Suppressor macrophage (primary cell): ENCODE measurements at places on chromosomes 4 and X.

- no peak for DNase-seq
These were observed 54.8 kb upstream of the DCLK2 start for GRCh38 chr4:150023489-150023888.

DNA sequence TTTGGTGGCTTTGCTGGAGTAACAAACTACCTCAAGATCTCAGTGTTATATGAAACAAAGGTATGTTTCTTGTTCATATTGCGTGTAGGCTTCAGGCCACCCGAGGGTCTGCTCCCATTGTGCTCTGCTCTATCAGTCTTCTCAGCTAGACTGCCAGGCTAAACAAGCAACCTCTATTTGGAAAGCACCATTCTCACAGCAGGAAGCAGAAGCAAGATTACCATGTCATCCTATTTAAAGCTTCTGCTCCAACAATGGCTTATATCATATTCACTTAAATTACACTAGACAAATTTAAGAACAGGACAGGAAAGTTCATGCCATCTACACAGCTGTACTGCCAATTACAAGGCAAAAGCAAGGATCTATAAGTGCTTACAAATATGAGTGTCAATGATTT lies 385.8 kb downstream of the PPARGC1A start:
- DNase-seq = no peak

DNA sequence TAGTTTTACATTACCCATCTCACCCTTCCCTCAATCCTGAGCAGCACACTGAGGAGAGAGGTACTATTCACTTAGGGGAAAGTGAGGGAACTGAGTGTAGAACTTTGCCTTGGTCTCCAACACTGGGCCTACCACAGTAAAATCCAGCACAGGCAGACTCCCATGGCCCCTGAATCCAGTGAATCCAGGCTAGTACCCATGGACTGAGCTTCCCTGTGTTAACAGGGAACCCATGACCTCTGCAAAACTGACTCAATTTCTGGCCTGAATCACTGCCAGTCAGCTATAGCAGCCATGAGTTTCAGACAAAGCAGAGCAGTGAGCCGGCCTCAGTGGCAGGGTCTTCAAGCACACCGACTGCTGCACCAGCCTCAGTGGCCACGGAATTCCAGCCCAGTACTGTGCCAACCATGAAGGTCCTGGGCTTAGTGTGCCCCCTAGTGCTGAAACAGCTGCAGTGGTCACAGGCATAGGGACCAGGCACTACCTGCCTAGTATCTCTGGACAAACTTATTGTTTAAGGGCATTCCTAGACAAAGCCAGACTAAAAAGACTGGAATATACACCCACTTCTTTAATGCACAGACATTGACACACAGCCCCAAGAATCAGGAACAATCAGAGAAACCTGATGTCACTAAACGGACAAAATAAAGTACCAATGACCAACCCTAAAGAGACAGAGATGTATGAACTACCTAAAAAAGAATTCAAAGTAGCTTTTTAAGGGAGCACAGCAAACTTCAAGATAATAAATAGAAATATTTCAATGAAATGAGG lies 127.4 kb upstream of the RPL34 start:
- no peak for DNase-seq

GRCh38 chr4:33073811-33074210 lies 2353.6 kb downstream of the PCDH7 start:
- no peak for DNase-seq

DNA sequence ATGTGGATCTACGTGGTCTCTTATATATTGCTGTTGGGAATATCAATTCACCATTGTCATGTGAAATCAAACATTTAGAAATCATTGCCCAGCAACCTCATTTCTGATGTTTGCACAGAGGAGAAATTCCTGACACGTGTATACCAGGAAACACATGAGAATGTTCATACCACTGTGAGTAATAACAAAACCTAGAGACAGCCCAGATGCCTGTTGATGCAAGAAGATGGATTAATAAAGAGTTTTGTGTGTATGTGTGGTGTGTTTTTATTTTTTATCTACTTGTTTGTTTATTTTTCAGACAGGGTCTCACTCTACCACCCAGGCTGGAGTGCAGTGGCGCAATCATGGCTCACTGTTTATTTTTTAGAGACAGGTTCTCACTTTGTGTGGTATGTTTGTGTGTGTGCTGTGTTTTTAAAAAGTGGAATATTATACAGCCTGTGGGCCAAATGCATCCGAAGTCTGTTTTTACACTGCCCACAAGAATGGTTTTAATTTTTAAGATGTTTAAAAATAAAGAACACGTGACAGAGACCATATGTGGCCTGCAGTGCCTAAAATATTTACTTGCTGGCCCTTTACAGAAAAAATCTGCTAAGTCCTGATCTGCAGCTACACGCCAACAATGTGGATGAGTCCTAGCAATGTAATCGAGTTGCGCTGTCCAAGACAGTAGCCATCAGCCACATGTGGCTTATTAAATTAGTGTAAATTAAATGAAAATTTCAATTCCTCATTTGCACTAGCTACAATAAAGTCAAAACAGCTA lies 39.2 kb downstream of the TXLNG start:
- DNase-seq = no peak

DNA sequence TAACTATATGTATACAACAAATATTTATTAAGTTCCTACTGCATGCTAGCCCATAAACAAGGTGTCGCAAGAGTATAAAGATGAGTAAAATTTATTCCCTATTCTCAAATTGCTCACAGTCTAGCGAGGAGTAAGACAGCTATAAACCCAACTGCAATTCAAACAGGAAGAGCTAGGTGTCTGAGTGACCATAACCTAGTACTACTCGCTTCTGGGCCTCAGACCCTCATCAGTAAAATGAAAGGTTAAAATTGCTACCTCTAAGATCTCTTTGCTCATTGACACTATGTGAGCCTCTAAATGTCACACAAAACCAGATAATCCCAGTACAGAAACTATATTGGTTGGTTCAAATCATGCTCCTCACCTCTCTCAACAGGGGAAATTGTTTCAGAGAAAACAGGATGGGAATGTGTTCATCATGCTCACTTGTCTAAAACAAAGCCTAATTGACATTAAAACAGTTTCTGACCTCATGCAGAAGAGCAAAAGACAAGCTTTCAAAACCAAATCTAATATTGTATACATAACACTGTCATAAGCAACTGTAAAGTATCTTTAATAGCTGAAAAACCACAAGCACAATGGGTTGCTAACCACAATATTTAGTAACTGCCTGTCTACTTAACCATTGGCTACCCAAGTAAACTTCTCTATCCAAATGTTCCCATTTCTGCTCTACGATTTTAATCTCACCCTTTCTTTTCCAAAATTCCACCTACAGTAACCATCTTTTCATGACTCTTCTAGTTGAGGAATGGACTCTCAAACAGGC lies 264.6 kb upstream of the FMR1 start:
- no peak for DNase-seq

- DNase-seq = peak; percentile 28
These were observed 106.0 kb upstream of the PLAC1 start for GRCh38 chrX:134764202-134764785.

- DNase-seq = no peak
These were observed 8.0 kb upstream of the HS3ST1 start for GRCh38 chr4:11436673-11437072.

DNA sequence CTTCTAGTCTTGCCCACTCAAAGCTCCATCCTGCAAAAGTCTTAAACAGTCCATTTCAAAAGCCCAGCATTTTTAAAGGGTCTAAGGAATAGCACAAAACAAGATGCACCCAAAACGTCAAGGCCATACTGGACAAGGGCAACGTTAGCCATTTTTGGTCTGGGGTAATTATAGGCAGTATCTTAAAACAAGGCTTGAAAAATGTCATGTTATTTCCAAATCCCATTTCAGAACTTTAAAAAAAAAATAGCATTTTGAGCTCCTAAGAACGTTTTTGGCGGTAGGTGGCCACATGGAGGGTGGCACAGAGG lies 584 bp upstream of the TMEM165 start:
- no peak for DNase-seq

DNA sequence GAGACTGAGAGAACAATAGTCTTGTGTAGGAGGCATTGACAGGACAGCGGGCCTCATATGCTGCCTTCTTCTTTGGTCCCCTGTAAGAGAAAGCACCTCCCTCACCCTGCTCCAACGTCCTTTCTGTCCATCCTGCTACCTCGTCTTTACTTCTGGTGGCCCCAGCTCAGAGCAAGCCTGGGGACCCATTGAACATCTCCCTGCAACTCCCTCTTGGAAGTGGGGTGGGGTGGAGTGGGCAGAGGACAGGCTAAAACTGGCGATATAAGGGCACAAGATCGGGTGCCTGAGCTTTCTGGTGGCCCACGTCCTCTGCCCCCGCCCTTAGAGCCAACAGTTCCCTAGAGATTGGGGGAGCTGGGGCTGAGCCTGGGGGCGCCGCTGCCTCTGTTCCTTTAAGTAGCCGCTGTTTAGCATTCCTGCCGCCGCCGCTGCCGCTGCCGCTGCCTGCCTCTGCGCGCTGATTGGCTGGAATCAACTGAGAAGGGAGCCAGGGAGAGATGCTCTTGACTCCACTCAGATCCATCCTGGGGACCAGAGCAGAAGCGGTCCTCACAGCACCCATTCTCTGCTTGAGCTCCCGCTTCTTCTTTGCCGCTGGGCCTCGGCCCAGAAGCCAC lies at the start of gene DLG3:
Gene DLG3 (plus strand): TSS at position 510 of the 620 bp plus-strand sequence. CDS start 367 bp downstream, outside the sequence.
- no peak for DNase-seq

DNA sequence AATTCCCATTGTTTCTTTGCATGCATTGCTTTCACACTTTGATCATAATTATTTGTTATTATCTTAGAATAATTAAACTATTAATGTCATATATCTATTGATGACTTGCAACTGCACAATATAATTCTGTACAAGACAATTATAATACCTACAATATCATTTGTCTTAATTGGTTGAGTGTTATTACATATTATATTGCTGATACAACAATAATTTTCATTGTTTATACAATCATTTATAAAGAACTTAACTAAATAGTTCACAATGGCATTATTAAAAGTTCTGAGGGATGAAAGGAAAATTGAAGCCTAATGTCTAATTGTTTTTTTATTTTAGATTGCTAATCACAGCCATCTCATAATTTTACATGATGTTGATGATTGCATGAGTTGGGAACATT lies 227.6 kb downstream of the GALNTL6 start:
- no peak for DNase-seq

DNA sequence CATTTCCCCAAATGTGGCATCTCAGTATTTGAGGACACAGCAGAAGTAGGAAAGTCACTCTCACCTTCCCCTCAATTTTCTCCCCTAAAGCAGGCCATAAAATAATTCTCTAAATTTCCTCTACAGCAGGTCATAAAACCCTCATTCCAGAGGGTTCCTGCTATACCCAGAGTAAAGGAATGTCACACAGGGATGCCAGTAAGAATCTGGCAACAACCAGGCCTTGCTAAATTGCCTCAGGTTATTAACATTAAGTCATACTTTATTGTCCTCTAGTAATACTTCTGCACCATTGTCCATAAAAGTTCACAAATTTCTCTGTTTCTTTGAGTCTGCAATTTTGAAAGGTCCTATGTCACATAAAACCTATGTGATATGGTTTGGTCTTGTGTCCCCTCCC lies 685.7 kb upstream of the SLIT2 start:
- no peak for DNase-seq

GRCh38 chr4:82217986-82218715 lies 155.6 kb downstream of the HNRNPD start:
- DNase-seq = no peak

DNA sequence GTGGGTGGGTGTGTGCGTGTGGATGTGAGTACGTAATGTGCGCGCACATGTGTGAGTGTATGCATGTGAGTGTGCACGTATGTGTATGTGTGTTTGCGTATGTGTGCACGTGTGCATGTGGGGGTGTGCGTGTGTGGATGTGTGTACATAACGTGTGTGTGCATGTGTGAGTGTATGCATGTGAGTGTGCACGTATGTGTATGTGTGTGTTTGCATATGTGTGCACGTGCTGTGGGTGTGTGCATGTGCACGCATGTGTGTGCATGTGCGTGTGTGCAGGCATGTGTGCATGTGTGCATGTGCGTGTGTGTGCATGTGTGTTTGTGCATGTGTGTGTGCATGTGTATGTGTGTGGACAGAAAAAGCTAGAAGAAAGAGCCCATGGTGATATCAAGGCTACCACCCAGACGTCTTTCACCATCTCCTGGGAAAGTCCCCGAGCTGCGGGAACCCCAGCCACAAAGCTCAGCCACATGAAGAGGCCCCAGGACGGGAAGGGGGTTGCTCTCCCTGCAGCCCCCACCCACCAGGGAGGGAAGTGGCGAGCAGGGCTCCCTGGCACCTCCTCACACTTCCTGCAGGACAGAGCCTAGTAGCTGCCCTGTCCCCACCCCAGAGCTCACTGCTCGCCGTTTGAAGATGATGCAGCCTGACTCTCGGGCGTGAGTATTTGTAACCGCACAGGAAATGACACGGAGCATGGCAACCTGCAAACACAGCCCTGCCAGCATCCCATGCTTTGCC lies 108.3 kb downstream of the DCTD start:
- peak; percentile 88 for DNase-seq

GRCh38 chrX:46759645-46759974 lies 692 bp upstream of the SLC9A7 start:
- no peak for DNase-seq

GRCh38 chr4:118866442-118866841 lies 22.2 kb upstream of the SYNPO2 start:
- no peak for DNase-seq

DNA sequence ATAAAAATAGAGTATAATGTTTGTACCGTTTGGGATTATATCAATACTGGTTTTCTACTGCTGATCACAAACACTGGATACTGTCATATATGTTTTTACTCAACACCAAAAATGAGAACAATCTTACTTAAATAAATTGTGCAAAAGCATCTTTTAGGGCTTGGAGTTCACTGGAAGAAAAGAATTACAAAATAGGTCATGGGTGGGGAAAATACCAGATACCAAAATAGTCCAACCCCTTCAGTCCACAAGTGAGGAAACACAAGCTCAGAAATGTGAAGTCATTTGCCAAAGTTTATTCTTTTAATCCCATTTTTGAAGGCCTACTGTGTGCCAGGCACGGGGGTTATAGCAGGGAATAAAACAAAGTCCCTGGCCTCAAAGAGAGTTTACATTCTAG lies 64.4 kb downstream of the ADGRG2 start:
- DNase-seq = peak; percentile 43

GRCh38 chr4:113730467-113731216 lies 30.9 kb downstream of the CAMK2D start:
- no peak for DNase-seq

DNA sequence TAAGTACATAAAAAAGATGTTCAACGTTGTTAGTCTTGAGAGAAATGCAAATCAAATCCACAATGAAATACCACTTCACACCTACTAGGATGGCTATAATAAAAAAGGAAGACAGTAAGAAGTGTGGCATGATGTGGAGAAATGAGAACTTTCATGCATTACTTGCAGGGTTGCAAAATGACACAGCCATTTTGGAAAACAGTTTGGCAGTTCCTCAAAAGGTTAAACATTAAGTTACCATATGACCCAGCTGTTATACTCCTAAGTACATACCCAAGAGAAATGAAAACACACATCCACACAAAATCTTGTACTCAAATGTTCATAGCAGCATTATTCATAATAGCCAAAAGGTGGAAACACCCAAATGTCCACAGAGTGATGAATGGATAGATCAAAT lies 25.8 kb upstream of the LIMCH1 start:
- peak; percentile 81 for DNase-seq
